ENCODE measurements at places on chromosomes 3 and 15.

GRCh38 chr3:18300916-18301315, 124.2 kb downstream of the SATB1 start:
- no peak for DNase-seq

GRCh38 chr15:68435966-68436365, 4.0 kb upstream of the ITGA11 start:
- no peak for DNase-seq

- DNase-seq = no peak
Observed at GRCh38 chr3:129749692-129750091, 143.2 kb upstream of the PLXND1 start.

GRCh38 chr3:10400050-10400748, 79.3 kb upstream of the SEC13 start:
- DNase-seq = no peak

- DNase-seq = no peak
Observed at GRCh38 chr3:194977356-194977755, 291.7 kb downstream of the FAM43A start.

DNA sequence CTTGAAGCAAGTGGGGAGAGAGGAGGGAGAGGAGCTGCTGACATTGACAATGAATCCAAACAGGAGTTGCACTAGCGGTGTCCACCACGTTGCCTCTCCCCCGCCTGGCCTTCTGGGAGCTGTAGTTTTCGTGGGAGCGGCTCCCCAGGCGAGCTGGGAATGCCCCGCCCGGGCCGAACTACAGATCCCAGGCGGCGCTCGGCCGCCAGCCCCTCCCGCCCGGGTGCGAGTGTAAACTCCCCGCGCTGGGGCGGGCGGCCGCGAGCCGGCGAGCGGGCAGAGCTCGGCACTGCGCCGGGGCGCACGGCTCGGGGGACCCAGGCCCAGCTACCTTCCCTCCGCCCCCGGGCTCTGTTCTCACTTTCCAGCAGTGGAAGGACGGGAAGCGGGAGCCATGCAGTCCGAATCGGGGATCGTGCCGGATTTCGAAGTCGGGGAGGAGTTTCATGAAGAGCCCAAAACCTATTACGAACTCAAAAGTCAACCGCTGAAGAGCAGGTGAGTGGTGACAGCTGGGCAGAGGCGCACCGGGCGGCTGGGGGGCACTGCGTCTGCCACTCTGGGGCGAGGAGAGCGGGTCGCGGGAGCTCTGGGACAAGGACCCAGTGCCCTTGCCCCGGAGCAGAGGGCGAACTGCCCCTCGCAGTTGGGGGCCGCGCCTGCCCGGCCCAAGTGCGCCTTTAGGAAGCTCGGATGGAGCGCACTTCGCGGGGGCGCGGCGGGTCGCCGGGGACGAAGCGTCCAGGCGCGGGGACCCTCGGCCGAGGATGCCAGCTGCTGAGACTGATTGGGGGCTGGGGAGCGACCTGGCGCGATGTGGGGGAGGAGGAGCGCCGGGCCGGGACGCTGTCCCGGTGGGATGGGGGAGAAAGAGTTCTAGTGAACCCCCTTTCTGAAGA, at the start of gene MITF:
Gene MITF, plus strand, starts transcription at position 261 of the 899 bp plus-strand sequence. Its CDS starts 134 bp downstream, at position 395.
- peak; percentile 7 for DNase-seq

- no peak for DNase-seq
Observed at GRCh38 chr3:50542177-50543034, 25.1 kb downstream of the C3orf18 start.

GRCh38 chr15:56052395-56053045, 59.1 kb upstream of the NEDD4 start:
- DNase-seq = no peak

- DNase-seq = no peak
Observed at GRCh38 chr3:142563496-142563997, 15.0 kb downstream of the ATR start.

GRCh38 chr3:119146578-119147375, 812 bp downstream of the TEX55 start:
- DNase-seq = no peak

DNA sequence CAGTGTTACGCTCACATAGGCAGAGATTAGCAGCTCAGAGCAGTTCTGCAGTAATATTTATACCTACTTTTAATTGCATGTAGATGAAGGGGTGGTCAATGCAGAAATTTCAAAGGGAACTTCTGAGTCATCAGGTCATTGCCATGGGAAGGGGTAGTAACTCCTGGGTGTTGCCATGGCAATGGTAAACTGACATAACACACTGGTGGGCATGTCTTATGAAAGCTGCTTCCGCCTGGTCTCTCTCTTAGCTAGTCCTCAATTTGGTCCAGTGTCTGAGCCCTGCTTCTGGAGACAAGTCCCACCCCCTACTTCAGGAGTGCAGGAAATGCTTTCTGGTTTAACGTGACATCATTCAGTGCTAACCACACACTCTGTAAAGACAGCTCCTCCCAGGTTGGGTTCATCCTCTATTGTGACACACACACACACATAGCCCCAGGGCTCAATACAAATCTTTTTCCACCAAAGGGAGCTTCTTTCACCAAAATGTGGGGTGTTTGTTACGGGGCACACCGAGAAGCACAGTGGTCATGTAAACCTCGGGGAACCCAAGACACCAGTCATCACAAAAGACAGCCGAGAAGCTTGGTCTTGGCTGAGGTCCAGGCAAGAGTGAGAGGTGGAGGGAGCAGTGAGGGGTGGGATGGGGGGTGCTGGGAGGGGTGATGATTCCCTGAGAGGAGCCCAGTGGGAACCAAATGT, 74.5 kb downstream of the TLE3 start:
- no peak for DNase-seq

DNA sequence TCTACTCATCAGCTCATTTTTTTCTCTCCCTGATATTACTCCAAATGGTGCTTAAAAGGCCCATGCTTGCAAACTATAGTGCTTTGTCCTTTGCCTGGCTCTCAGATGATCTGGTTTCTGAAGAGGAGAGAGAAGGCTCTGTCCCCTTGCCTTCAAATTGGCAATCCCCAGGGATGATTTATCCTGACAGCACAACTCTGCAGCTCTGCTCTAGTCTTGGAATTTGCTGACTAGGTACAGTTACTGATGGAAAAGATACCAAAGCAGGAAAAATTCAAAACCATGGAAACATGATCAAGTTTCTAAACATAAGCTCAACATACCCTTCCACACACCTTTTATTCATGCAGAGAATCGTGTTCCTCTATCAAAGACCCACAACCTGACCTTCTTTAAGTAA, 106.7 kb upstream of the CADPS start:
- DNase-seq = no peak
